Activated CD8-positive, alpha-beta memory T cell treated with anti-CD3 and anti-CD28 coated beads for 1 hour (primary cell): ENCODE measurements at places on chromosomes 2 and 18.

- DNase-seq, result no peak
Measured at GRCh38 chr2:113200236-113200635, 26.5 kb downstream of the PSD4 start.

GRCh38 chr2:205563646-205564045, 118.7 kb upstream of the NRP2 start:
- DNase-seq, result no peak

GRCh38 chr2:71607151-71607889, 154.0 kb downstream of the DYSF start:
- no peak for DNase-seq

DNA sequence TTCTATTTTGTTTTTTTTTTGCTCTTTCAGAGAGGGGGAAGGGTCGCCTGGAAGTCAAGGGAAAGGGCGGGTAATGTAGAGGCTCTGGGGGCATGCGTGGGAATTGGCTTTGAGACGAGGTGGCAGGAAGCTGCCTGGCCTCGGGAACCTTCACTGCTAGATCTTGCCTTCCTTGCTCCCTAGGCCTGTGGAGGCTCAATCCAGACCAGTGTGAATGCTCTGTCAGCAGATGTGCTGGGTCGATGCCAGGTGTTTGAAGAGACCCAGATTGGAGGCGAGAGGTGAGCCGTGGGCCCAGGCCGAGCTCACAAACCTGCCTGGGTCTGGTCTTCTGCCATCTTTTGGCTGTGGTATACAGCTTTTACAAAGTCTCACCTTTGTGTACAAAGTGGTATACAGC, 15.5 kb downstream of the CCT7 start:
- DNase-seq, result no peak

DNA sequence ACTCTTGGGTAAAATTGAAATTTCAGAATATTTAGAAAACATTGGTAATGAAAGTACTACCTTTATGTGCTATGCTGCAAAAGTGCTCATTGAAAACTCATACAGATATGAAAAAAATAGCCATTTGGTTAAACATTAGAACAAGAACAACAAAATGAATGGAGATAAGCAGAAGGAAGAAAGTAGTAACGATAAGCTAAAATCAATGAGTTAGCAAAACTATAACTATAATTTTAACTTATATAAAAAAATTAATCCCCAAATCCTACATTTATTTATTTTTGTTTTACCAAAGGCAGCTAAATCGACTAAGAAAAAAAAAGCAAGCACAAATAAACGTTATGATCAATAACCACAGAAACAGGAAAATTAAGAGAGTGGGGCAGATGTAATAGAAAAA, 99.2 kb downstream of the CERS6 start:
- no peak for DNase-seq
